ENCODE measurements at places on chromosomes 16 and 17.

GRCh38 chr17:46868689-46869187, 17.4 kb downstream of the WNT9B start:
- no peak for DNase-seq

DNA sequence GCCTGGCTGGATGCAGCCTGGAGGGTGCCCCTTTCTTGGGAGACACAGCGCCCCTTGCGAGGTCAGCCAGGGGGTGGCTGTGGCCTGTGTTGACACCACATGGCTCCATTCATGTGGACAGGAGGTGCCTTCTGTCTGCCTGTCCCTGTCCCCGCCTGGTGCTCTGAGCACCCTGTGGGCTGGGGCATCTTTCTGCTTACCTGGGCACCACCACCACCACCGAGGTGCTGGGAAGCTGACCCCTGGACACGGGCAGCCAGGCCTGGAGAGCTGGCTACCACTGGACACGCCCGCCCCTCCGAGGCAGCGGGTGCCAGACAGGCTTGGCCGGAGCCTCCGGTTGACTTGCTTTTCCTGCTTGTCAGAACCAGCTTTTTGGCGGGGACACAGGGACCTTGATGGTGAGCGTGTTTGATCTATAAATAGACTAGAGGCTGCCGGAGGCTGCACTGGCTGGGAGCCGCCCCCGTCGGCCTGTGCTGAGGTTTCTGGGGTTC, 121.3 kb upstream of the GSE1 start:
- peak; percentile 11 for DNase-seq

GRCh38 chr16:11957591-11958395, 7.2 kb upstream of the TNFRSF17 start:
- DNase-seq = no peak

- DNase-seq = no peak
Observed at GRCh38 chr17:2931876-2932275, 131.5 kb downstream of the OR1D5 start.

DNA sequence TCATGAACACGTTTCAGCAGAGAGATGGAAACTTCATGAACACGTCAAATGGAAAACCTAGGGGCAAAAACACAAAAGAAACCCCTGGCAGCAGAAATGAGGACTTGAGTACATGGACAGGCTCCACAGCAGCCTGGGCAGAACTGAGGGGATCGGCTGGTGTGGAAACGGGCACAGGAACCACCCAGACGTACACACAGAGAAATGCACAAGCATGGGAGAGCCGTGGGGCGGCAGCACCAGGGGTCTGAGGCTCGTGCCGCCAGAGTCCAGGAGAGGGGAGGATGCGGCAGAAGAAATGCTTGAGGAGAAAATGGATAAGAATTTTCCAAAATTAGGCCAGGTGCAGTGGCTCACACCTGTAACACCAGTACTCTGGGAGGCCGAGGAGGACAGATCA, 30.0 kb downstream of the MAP1LC3B start:
- no peak for DNase-seq

- DNase-seq = no peak
Observed at GRCh38 chr17:75238020-75238580, 23.3 kb downstream of the GGA3 start.

GRCh38 chr16:55248058-55248457, 75.9 kb upstream of the IRX6 start:
- DNase-seq = no peak

- DNase-seq = no peak
Observed at GRCh38 chr16:7545251-7545650, 212.6 kb downstream of the RBFOX1 start.

All from astrocyte (in vitro differentiated cells and primary cell).